Airway epithelial cell (primary cell): ENCODE measurements at places on chromosomes 1 and 21. TPM values are rescaled to one million over a fixed set of nuclear protein-coding genes. Genes with fewer than 3 reads are reported as not detected.

The ERICH3 gene
- 0.07 TPM in 1 of 2 replicates, not detected in the other for total RNA-seq

The RNF115 gene
- total RNA-seq = 4.0 and 5.9 TPM in 2 replicates

The AMPD1 gene
- not detected in 2 replicates for total RNA-seq

The CYYR1 gene
- 3.2 and 4.9 TPM in 2 replicates for total RNA-seq

The CSF3R gene
- not detected in 2 replicates for total RNA-seq

The VCAM1 gene
- total RNA-seq = 0.07 TPM in 1 of 2 replicates, not detected in the other

The PLCH2 gene
- 79.0 and 100 TPM in 2 replicates for total RNA-seq

The XCL2 gene
- not detected in 2 replicates for total RNA-seq

The C2CD2 gene
- total RNA-seq = 4.3 and 8.5 TPM in 2 replicates

The LAMC2 gene
- total RNA-seq = 835 and 929 TPM in 2 replicates

The KCNJ10 gene
- not detected in 2 replicates for total RNA-seq

The E2F2 gene
- total RNA-seq = 1.7 and 2.1 TPM in 2 replicates

The FMO2 gene
- total RNA-seq = not detected in 2 replicates

The ELF3 gene
- total RNA-seq = 39.6 and 44.8 TPM in 2 replicates

The CD34 gene
- not detected in 2 replicates for total RNA-seq

The SPATA46 gene
- total RNA-seq = not detected in 2 replicates

The MR1 gene
- 13.1 and 21.7 TPM in 2 replicates for total RNA-seq
